Activated CD4-positive, alpha-beta T cell treated with anti-CD3 and anti-CD28 coated beads, Interleukin-2, amount 50 U/mL, for 4 hours (primary cell): ENCODE measurements at places on chromosomes 13 and 19.

DNA sequence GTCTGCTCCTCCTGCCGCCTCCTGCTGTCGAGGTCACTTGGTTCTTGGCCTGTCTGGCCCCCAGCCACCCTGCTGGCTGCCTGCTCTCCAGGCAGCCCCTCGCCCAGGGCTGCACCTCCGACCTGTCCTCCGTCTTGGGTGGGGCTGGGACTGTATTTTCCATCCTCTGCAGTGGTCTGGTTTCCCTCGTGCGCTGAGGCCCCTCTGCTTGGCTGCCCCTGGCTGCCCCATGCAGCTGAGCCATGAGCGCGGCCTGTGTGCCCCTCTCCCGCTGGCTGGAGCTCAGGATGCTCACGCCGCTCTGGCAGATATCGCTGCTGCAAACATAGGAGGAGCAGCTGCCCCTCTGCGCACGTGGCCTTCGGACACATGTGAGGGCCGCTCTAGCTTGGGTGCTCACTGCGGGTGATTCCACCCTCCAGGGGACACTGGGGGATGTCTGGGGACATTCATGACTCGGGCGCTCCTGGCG, 14.0 kb downstream of the UHRF1 start:
- no peak for DNase-seq

GRCh38 chr13:31930490-31930889, 101.1 kb upstream of the FRY start:
- no peak for DNase-seq

GRCh38 chr13:21967871-21968270, 297.0 kb downstream of the FGF9 start:
- DNase-seq = no peak

GRCh38 chr13:79780240-79780639, 299.3 kb downstream of the NDFIP2 start:
- DNase-seq = no peak

- peak; percentile 35 for DNase-seq
These were observed 67.4 kb downstream of the STK24 start for GRCh38 chr13:98509271-98510155.

DNA sequence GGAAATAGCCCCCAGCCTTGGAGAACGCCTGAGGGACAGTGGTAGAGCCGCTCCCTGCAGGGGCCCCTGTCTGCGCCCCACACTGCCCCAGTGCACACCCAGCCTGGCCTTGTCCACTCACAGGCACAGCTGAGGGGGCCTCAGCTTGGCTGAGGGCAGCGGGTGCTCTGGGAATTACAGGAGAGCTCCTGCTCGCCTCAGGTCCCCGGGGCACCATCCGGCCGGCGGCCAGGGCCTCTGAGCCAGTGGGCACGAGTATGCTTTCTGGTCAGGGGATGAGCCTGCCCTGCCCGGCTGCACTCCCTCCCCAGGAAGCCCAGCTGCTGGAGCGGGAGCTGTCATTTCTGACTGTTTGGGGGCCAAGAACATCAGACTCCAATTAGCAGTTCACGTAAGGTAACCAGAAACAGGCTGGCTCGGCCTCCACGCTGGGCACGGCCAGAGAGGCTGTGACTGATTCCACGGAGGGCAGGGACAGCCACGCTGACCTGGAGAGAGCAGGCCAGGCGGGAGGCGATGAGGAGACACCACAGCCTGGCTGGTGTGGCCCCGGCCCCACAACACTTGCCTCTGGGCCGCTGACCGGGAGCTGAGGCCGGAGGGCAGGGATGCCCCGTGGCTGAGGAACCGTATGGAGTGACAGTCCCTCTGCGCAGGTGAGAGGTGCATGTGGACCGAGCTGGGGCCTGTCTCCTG, 15.4 kb downstream of the CEBPG start:
- DNase-seq = no peak

- DNase-seq = no peak
These were observed 66.0 kb downstream of the LATS2 start for GRCh38 chr13:20995245-20995838.

DNA sequence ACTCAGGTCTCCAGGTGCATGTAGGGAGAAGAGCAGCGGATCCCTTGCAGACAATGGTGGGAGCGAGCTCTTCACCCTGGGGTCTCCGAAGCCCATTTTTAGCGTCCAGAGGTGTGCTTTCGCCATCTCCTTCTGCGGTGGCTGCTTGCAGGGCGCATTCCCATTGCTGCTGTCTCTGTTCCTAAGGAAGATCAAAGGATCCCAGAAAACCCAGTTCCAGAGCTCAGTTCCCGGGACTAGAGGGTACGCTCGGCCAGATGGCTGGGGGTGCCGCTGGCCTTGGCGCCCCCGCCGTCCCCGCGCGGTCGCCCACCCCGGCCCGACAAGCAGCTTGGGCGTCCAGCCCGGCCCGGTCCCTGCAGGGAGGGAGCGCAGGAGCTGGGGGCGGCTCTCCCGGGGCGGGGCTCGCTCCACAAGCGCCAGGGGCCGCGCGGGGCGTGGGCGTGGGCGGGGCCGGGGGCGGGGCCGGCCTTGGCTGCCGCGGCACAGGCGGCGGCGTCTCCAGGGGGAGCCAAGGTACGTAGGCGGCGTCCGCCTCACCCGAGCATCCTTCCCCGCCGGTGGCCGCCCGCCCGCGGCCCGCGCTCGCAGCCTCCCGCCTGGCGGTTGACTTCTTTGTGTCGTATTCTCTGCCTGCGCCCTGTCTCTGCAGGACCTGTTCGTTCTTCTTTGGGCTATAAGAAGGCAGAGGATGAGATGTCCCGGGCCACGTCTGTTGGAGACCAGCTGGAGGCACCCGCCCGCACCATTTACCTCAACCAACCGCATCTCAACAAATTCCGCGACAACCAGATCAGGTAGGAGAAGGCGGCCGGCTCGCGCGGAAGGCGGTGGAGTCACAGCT, 96.8 kb downstream of the ATP8A2 start:
- no peak for DNase-seq

- DNase-seq = no peak
These were observed 616.6 kb downstream of the FGF9 start for GRCh38 chr13:22287343-22287920.

DNA sequence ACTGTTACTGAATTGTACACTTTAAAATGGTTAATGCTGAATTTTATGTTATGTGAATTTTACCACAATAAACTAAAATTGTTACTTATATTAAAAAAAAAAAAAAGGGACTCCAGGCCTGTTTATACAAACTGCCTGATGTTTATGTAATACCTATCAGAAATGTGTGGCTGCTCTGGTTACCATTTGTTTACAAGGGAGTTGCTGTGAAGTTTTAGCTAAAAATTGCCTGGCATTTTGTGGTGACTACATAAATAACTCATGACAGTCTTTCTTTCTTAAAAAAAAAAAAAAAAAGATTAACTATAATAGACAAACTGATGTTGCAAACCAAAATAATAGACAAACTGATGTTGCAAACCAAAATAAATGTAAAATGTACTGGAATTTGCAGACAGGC, 71.8 kb downstream of the CDADC1 start:
- DNase-seq = no peak

DNA sequence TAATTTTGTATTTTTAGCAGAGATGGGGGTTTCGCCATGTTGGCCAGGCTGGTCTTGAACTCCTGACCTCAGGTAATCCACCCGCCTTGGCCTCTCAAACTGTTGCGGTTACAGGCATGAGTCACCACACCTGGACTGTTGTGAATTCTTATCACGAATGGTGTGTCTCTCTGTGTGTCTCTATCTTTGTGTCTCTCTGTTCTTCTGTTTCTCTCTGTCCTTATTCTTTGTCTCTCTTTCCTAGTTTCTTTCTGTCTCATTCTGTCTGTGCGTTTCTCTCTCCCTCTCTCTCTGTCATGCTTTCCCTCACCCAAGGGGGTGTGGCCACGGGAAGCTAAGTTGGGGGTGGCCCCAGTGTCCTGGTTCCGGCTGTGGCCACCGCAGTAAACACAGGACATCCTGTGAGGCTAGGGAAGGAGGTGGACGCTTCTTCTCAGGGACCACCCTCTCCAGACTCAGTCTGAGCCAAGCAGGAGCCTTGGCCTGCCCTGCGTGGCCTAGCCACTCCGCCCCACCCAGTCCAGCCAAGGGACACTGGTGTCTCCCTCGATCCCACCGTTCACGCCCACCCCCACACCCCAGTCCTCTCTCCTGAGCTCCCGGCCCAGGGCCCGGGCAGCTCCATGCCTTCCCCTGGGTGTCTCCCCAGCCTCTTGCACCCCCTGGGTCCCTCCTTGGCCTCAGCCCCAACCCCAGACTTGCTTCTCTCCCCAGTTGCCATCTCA, 3.9 kb upstream of the PRX start:
- DNase-seq = no peak

DNA sequence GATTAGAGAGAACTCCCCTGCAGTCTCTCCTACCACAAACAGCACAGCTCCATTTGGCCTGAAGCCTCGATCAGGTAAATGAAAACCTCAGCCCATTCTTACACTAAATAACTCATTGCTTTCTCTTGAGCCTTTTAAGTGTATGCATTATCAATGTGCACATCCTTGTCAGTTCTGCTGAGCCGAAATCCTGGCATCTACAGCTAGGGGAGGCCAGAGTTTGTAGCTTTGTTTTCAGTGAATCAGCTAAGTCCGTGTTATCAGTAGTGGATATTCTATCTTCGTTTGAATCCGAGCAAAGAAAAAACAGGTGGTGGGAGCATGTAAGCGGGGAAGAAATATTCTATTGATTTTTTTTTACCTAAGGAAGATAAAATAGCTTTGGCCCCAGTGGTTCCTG, 84.4 kb downstream of the ESD start:
- no peak for DNase-seq

DNA sequence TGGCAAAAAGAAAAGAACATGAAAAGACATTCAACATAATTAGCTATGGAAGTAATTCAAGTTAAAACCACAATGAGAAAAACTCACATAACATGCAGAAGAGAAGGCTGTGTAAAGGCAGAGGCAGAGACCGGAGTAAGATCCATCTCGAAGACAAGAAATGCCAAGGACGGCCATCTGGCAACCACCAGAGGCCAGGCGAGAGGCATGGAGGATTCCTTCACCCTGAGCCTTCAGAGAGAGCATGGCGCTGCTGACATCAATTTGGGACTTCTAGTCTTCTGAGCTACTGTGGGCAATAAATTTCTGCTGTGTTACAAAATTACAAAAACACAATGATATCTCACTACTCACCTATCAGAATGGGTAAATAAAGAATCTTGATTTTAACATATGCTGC, 381.0 kb downstream of the TSHZ3 start:
- no peak for DNase-seq

DNA sequence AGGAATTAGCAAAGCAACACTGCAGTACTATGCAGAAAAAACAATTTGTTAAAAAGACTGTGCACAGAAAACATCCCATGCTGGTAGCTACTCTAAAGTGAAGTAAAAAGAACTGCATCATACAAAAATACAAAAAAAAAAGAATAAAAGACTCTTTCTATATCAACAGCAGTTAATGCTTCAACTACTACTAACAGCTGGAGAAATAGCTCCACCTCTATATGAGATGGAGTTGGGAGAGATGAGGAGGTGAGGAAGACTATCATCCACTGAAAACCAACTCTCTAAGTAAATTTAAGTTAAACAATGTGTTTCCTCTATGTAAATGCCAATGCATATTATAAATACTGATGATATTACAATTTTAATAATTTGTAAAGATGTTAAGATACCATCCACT, 1.8 kb downstream of the ZC3H13 start:
- DNase-seq = no peak

- DNase-seq = no peak
These were observed 4.7 kb downstream of the SLC1A5 start for GRCh38 chr19:46783670-46784069.

DNA sequence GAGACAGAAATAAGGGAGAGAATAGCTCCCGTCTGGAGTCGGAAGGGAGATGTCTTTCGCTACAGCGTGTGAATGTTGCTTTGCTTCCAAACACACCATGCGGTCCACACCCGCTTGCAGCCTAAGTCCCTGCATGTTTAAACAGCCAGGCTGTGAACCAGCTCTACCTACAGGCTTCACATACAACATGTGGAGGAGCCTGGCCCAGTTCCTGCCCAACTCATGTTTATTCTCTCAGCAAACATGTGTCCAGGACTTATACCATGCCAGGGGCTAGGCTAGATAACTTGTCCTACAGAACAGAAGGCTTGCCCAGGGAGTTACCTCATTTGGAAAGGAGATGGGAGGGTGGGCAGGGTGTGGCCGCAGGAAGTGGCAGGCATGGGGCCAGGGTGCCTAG, 181.5 kb downstream of the FOXO1 start:
- no peak for DNase-seq

- no peak for DNase-seq
These were observed 85.4 kb downstream of the COL4A1 start for GRCh38 chr13:110221406-110222117.

DNA sequence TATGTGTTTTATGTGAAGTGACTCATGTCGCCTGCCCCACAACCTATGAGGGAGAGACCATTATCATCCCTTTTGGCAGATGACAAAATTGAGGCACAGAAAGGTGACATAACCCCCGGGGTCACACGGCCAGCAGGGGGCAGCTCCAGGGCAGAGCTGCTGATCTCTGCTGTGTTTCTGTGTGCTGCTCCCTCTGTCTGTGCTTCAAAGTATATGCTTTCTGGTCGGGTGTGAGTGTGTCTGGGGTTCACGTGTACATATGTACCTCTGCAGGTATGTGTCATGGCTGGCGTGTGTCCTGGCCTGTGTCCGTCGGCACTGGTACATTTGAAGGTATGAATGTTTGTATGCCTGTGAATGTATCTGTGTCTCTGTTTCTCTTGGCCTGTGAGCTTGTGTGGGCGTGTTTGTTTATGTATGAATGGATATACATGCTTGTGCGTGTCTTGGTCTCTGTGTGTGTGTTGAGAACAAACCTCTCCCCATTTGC, 7.1 kb downstream of the LIPE start:
- peak; percentile 81 for DNase-seq

GRCh38 chr19:4443966-4444764, 13.4 kb downstream of the UBXN6 start:
- DNase-seq = no peak

GRCh38 chr19:49499030-49499670, 2.9 kb downstream of the RPS11 start:
- DNase-seq = no peak

GRCh38 chr13:101393140-101393539, 23.2 kb downstream of the NALCN start:
- DNase-seq = no peak

GRCh38 chr13:36883824-36884223, 36.2 kb downstream of the SMAD9 start:
- DNase-seq = no peak

DNA sequence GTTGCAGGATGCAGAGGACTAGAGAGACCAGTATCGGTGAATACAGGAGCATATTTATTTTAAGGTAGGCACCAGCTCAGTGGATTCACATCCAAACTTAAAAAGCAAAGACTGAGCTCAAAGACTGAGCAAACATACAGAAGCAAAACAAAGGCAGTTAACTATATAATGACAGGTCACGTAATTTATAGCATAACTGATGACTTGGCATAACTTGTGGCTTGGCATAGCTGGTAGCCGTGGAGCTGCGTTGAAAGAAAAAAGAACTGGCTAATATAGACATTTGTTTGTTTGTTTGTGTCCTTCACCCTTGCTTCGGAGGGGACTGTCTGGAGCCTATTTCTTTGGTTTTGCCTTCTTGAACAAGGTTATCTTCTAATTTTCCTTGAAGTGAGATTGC, 33.7 kb downstream of the ZNF493 start:
- DNase-seq = no peak

DNA sequence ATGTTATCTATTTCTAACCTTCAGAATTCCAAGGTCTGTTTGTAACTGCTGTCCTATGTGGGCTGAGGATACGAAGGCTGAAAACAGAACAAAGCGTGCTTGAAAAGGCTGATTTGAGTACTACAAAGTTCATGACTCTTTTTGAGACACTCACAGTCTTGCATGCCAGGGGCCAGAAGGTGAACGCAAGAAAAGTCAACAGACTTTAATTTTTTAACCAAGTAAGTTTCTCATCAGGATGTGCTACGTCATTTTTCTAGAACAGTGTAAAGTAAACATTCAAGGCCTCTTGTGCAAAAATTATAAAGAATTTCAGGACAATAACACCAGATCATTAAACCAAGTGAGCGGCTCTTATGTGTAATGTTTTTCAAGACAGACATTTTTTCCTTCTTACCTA, 163.5 kb downstream of the COG6 start:
- DNase-seq = no peak
